Smooth muscle cell of bladder (primary cell): ENCODE measurements at places on chromosomes 3 and 15. TPM values are rescaled to one million over a fixed set of nuclear protein-coding genes. Genes with fewer than 3 reads are reported as not detected.

XCR1 gene
- under 0.01 TPM in 2 replicates for total RNA-seq

DNAH1 gene
- total RNA-seq: 1.7 and 2.6 TPM in 2 replicates

ANKRD34C gene
- not detected in 2 replicates for total RNA-seq

CLRN1 gene
- not detected in 2 replicates for total RNA-seq

BSN gene
- under 0.01 TPM in 2 replicates for total RNA-seq

GPR176 gene
- 99.7 and 108 TPM in 2 replicates for total RNA-seq

GRAMD1C gene
- 1.3 and 2.1 TPM in 2 replicates for total RNA-seq

C3orf80 gene
- 3.0 and 8.0 TPM in 2 replicates for total RNA-seq

CYP1A1 gene
- 0.09 and 0.71 TPM in 2 replicates for total RNA-seq

HLTF gene
- 38.3 and 40.6 TPM in 2 replicates for total RNA-seq

ANKUB1 gene
- total RNA-seq: not detected in 2 replicates
